Left renal pelvis (tissue), 4 donors: ENCODE measurements at places on chromosomes 2 and 18.

GRCh38 chr2:205787761-205788160, 105.5 kb downstream of the NRP2 start:
- DNase-seq = no peak

- no peak for DNase-seq
Observed at GRCh38 chr18:40168026-40168425, 1787.0 kb upstream of the PIK3C3 start.

DNA sequence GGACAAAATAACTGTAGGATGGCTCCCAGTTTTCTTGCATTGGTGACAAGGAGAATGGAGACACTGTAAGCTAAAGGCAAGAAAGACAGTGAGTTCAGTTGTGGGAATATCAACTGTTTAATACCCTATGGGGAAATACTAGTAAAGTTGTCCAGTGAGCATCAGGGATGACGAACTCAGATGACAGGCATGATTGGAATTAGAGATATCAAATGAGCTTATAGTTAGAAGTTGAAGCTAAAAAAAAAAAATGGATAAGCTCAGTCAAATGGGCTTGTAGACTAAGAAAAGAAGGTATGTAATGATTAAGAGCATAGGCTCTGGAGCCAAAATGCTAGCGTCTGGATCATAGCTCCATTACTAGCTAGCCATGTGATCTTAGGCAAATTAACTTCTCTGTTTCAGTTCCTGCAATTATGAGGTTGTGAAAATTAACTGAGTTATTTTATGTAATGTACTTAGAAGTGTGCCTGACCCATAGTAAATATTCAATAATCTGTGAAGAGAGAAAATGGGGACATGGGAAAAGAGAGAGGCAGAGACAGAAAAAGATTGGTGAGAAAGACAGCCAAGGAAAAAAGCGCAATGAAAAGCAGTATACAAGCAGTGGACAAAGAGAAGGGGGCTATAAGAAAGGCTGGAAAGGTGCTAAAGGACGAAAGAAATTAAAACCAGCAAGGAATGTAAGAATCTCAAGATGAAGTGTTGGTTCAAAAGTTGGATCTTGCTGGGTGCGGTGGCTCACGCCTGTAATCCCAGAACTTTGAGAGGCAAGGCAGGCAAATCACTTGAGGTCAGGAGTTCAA, 95.7 kb upstream of the SLC39A10 start:
- no peak for DNase-seq

DNA sequence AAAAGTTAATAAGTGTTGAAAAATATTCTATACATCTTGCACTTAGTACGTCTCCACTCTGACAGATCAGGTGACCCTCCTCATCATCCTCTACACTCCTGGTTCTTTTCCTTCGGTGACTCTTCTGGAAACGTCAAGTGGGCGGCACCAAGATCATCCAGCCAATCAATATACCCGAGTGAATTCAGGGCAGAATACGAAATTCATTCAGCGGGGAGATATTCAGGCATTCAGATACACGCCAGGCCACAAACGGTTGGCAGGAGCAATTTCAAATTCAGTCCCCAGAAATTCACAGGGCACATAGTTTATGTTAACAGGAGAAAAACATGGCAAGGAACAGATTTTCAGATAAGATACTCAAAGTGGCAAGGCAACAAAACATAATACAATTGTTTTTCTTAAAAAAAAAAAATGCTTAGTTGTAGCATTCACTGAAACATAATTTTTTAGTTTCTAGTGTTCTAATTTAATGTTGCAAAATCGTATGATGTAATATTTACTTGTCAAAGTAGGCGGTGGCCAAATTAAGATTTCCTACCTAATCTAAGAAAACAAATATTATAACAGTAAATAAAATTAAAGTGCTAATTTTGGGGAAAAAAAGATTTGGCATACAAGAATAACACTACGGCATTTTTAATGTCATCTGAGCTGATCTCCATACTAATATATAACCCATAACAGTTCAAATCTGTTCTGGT, 4.2 kb downstream of the CLK1 start:
- no peak for DNase-seq

GRCh38 chr2:61018318-61018755, 282 bp upstream of the PUS10 start:
- DNase-seq = no peak

DNA sequence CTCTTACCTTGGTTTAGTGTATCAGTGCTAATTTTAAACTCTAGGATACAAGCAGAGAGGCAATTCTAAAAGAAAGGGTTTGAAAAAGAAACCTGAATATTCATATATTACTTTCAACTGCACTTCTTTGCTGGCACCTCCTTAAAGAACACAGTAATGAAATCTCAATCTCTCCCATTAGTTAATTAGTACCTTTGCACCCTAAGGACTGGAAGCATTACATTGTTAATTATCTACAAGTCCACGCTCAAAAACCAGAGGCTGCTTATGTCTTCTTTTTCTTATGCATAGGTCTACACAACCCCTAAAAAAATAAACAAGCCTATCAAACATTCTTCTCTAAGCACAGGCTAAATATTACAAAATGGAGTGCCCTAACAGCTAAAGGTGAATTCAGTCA, 20.2 kb downstream of the EPHA4 start:
- no peak for DNase-seq

DNA sequence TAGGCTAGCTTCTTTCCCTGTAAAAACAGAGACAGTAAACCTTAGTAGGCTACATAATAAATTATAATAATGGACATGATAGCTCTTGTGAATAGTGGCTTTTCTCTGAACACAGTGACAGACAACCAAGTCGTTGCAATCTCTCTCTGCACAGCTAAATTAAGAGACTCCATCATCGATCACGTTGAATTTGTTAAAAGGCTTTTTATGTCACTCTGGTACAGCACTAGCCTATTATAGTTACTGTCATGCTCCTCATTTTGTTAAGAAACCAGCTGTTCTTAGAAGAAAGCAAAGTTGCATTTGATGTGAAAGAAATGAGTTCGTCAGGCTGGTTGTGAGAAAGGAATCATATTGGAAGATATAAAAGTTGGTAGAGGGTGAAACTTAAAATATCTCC, 50.3 kb upstream of the ARHGAP28 start:
- no peak for DNase-seq

DNA sequence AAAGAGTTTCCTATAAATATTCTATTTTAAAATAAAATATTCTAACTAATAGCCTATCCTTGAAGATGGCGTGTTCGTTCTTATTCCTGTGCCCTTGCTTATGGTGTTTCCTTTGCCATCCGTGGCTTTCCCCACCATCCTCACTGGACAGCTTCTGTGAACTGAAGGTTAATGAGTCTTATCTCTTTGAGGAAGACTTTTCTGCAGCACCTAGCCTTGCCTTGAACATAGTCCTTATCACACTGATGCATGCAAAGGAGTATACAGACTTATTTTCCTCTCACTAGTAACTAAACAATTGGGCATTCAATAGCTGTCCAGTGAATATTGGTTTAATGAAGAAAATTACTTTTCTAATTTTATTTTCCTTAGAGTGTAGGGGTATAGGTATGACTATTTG, 88.1 kb downstream of the GULP1 start:
- no peak for DNase-seq

GRCh38 chr2:160281213-160281612, 81.1 kb upstream of the ITGB6 start:
- DNase-seq = no peak
